ENCODE measurements at places on chromosomes 1 and 21. TPM values are rescaled to one million over a fixed set of nuclear protein-coding genes. Genes with fewer than 3 reads are reported as not detected.

- H3K36me3 ChIP-seq: no peaks in the 10 kb centered on the region
- H3K27ac ChIP-seq: no peak overlapping the region
- H3K4me3 ChIP-seq: no peak overlapping the region
- no peaks in the 10 kb centered on the region for H3K27me3 ChIP-seq
Measured at GRCh38 chr1:238501290-238501689, 610.6 kb upstream of the ZP4 start.

GRCh38 chr1:155174324-155175280 lies 953 bp downstream of the TRIM46 start:
- peak overlapping the region; percentile 78 for H3K27ac ChIP-seq
- peaks cover 32% of the 10 kb centered on the region for H3K36me3 ChIP-seq
- H3K4me3 ChIP-seq: peak overlapping the region; percentile 96
- peak; percentile 50 for DNase-seq
- peaks cover 46% of the 10 kb centered on the region for H3K4me1 ChIP-seq

DNA sequence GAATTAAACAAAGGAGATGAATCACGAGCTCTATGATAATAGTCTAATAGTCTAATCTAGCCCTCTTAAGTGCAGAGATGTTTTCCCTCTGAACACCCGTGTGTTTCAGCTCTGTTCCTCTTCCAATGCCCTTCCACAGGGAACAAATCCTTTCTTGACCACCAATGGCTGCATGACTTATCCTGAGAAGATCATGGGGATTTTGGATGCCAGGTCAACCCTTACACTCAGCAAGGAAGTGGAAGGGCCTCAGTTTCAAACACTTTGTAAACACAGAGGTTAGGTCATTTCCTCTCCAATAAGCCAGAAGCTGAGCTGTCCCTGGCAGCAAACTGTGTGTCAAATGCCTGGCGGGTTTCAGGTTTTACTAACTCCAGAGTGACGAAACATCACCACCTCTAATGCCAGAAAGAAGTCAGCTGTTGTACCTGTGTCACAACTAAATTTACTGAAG lies 200.0 kb downstream of the GABPA start:
- peak overlapping the region; percentile 68 for H3K27ac ChIP-seq
- peaks cover 23% of the 10 kb centered on the region for H3K4me1 ChIP-seq
- DNase-seq: peak; percentile 27
- no peak overlapping the region for H3K4me3 ChIP-seq
- H3K36me3 ChIP-seq: peaks cover 2% of the 10 kb centered on the region
- H3K27me3 ChIP-seq: no peaks in the 10 kb centered on the region

The FCAMR gene
- total RNA-seq: not detected

DNA sequence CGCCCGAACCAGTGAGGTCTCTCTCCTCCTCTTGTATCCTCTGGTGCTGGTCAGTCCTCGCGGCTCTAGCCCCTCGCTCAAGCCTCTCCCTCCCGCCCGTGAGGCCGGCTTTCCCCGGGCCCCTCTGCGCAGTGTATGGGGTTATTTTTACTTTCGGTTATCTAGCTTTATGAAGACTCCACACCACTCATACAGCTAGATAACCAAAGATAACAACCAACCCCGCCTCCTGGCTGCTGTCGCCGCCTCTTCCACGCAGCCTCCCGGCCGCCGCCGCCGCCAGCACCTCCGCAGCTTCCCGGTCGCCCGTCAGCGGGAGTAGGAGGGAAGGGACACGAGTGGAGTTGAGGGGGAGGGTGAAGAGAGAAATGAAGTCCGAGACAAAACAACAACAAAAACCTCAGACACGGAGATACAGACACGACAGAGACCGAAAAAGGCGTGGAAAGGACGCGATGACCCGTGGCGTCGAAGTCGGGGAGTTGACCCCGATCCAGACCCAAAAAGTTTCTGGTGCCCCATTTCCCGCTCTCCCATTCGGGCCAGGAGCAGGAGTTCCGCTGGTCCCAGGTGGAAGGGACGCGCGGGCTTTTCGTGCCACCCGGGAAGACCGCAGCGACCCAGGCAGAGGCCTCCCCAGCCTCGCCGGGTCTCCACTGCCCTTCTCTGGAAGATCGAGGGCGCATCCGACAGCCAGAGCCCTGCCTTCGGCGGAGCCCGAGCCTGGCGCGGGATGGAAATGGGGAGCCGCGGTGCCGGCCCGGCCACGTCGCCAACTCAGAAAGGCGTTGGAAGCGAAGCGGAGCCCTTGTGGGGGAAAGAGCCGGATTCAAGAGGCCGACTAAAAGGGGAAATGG lies 51.4 kb downstream of the RHBG start:
- H3K4me3 ChIP-seq: peak overlapping the region; percentile 84
- peaks cover 90% of the 10 kb centered on the region for H3K27me3 ChIP-seq
- H3K4me1 ChIP-seq: peaks cover 11% of the 10 kb centered on the region
- DNase-seq: peak; percentile 31

Data from activated T-helper 1 cell treated with anti-CD3 and anti-CD28 coated beads, Interleukin-12 subunit alpha, Interleukin-12 subunit beta, Interleukin-2, Interleukin-4 antibody, amounts not matched to agents 30 ng/mL and 10 ng/mL and 1 ng/mL, durations not matched to agents 14 hours and 24 hours and 36 hours (primary cell).